ENCODE measurements at places on chromosomes 13 and 19.
A peak's percentile ranks its signal among the peaks of the same experiment; 100 is the strongest.

GRCh38 chr13:32495429-32495828 is 43.2 kb downstream of the N4BP2L2 start:
- DNase-seq, result no peak

DNA sequence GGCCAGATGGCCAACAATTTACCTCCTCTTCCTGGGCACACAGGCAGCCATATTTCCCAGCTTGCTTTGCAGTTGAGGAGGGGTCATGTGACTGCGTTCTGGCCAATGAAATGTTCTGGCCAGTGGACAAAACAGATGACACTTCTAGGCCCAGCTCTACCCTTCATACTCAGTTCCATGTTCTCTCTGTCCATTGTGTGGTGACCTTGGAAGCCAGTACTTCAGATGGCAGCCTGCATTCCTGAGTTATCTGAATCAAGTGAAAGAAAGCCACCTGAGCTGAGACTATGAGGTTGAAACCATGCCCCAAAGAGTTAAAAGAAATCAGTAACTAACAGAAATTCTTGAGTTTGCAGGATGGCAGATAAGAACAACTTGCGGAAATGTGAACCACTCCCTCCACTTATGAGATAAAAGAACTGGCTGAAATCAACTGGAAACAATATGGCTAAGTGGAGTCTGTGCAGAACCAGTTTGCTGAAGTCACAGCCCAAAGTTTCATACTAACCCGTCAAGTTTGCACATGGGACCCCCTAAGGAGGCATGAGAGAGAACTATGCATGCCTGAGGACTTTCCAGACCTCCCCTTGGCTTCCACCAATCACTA is 8.1 kb downstream of the FAM187B start:
- DNase-seq, result no peak

- no peak for DNase-seq
These were observed 52.2 kb downstream of the SPATA13 start for GRCh38 chr13:24212674-24213073.

DNA sequence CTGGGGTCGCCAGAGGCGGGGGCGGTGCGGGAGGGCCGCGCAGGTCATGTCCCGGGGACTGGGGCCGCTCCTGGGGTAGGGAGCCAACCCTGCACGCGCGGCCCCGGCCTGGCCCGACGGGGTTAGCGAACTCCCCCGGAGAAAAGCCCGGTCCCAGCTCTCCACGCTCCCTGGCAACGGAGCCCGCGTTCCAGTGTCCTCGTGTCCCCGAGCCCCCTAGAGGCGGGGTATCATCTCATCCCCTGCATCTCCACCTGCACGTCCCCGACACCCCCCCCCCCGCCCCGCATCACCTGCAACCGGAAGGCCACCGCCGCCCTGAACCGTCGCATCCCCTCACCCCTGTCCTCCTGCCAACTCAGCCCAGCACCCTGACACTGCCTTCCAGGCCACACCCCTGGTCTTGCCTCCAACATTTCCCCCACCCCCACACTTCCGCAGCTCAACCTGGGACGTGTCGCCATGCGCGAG is 2.7 kb downstream of the WDR88 start:
- DNase-seq, result peak; percentile 68

- DNase-seq, result no peak
These were observed 1077.7 kb upstream of the SLC10A2 start for GRCh38 chr13:104143760-104144416.

DNA sequence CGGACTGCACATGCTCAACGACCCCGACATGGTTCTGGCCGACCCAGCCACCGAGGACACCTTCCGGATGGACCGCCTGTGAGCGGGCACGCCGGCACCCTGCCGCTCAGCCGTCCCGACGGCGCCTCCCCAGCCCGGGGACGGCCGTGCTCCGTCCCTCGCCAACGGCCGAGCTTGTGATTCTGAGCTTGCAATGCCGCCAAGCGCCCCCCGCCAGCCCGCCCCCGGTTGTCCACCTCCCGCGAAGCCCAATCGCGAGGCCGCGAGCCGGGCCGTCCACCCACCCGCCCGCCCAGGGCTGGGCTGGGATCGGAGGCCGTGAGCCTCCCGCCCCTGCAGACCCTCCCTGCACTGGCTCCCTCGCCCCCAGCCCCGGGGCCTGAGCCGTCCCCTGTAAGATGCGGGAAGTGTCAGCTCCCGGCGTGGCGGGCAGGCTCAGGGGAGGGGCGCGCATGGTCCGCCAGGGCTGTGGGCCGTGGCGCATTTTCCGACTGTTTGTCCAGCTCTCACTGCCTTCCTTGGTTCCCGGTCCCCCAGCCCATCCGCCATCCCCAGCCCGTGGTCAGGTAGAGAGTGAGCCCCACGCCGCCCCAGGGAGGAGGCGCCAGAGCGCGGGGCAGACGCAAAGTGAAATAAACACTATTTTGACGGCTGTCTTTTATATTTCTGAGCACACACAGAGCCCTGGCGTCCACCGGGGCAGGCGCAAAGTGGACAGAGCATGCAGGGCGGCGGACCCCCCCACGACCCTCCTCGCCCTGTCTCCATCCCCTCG is 13.6 kb downstream of the COMP start:
- no peak for DNase-seq

DNA sequence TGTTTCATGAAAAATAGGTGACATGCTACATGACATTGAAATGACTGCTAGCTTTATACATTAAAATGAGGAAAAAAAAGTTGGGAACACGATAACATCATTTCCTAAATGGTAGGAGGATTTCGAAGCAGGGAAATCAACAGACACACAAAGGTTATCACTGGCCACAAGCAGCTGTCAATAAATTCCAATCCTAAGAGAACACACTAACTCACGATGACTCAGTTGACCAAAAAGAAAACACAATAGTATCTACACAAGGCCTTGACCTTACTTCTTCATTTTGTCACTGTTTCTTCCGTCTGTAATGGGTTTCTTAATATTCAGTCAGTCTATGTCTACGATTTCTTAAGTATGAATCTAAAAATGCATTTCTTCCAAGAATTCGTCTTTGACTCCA is 36.5 kb downstream of the STARD13 start:
- no peak for DNase-seq

DNA sequence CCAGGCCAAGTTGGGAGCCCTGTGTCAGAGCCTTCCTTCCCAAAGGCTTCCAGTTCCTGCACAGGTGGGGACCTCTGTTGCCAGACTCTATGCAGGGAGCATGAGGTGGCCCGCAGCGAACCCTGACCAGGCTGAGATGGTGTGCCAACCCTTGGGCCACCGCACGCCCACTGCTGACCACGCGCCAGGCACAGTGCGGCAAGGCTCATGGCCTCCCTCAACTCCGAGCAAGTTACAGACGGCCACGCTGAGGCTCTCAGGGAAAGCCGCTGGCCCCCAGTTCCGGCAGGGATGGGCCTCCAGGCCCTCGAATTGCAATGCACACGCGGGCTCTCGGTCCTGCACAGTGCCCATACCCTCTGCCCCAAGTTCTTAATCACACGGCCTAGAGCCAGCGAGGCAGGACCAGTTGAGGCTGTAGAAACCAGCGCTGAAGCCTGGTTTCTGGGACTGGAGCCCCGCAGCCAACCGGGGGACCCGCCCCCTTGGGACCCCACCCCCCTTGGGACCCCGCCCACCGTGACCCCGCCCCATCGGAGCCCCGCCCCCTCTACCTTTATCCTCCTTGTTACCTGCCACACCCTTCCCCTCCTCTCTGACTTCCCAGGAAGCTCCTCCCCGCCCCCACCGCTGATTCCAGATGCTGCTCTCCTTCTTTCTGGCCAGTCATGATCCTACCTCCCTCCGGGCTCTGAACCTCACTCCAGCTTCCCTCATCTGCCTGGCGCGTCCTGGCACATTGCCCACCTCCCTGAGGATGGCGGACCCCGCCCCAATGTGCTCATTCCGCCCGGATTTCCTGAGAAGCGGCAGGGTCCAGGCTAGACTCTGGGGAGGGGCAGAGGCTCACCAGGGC is 6.0 kb downstream of the PEX11G start:
- DNase-seq, result no peak

GRCh38 chr19:44608391-44608821 is 5.0 kb upstream of the IGSF23 start:
- DNase-seq, result no peak

DNA sequence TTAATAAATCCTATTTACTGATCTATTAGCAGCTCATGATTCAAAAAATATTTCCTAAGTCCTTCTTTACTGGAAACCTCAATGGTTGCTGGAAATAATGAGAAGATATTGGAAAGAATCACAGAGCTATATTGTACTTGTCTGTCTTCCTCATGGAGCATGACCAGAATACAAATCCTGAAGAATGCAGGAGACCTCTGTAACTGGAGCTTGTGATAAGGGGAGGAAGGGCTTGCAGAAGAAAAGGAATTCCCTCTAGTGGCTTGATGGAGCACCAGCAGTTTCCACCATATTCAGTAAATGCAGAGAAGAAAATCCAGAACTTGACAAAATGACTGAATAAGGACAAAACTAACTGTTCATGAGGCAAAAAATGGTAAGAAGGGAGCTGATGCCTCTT is 1333.1 kb downstream of the EFNB2 start:
- DNase-seq, result no peak

DNA sequence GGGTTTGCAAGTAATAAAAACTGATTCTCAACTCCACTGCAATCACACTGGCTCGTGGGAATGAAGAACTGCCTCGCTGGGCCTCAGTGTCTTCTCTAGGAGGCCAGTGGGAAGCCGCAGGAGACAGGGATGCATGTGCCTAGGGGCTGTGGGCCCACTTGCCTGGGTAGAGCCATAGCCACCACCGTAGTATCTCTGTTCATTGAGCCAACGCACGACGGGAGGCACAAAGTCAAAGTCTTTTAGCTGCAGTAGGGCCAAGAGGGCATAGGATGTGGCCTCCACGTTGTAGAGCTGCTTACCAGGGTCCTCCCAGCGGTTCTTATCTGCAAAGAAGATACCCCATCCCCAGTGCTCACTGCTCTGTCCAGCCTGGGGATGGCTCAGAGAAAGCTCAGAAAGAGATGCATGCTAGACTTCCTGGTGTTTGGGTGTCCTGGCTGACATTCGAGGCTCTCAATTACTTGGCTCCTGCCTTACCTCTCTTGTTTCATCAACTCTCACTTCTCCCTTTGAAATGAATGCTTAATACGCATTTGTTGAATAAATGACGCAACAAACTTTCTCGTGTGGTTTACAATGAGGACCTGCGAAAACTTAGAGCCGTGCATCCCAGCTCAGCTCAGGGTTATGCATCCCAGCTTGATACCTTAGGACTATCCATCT is 16.1 kb upstream of the TNFSF14 start:
- DNase-seq, result no peak

- no peak for DNase-seq
These were observed 8.7 kb upstream of the INSL3 start for GRCh38 chr19:17829855-17830566.

DNA sequence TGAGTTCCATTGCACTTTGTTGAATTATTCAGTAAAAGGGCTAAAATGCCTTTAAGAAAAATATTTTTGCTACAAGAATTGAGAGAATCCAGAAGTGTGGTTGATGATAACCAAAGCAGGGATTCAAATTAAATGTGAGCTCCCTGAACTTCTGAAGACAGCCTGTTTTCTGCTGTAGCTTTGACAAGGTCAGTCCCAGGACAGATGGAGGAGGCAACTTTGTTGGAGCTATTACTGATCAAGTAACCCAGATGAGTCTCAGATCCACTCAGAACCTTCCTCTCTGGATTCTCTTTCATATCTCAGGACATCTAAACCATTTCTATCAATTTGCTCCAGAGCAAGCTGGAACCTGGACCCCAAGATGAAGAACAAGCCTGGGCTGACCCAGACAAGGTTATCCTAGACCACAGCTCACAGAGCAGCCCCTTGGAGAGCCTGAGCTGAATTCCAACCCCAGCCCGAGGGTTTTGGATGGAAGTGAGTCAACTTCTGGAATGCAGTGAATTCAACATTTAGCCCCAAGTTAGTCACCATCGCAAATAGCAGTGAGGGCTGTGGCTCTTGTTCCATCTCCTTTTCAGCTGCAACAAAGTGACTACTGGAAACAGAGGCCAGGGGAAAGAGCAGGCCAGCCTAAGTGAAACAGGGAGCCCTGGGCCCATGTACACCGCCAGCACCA is 137.8 kb upstream of the TSC22D1 start:
- no peak for DNase-seq

DNA sequence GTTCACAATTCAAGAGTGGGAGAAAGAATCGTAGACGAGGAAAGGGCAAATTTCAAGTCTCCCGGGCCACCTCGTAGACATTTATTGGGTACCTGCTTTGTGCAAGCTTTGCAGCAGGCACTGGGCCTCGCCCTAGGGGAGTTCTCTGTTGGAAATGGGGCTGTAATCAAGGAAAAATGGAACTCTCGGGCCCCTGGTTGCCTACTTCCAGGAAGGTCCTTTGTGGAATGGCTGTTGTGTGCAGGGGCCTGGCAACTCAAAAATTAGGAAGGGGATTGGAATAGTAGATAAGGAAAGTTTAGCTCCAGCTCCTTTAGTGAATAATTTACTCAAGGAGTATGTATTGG is 612 bp downstream of the ZNF526 start:
- DNase-seq, result no peak

DNA sequence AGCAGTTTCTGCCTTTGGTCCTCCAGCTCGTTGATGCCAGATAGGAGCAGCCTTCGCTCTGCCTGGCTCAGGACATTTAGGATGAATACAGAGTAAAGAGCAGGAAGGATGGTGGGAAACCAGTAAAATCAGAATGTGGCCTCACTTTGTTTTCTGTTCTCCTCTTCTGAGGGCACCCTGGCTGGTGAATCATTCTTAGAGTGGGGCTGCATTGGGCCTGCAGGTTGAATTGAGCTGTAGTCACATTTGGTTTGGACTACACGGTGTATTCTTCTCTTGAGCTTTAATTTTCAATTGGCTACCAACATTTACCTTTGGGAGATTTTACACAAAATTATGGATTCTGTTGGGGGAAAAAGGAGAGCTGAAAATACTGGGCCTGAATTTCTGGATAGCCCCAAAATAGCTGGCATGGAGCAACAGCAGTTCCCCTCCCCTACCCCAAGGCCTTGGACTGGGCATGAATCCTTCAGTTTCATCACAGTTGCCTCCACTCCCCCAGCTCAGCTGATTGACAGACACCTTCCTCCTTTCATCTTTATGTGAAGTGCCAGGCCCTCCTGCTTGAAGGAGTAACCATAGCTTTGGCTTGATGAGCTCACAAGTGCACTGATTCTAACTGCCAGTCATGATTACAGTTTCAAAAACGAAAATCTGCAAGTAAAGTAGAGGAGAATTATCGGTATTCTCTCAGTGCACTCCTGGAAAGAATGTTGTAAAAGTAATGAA is 24.3 kb downstream of the ERCC5 start:
- DNase-seq, result no peak

GRCh38 chr19:56111601-56112312 is 9.3 kb downstream of the ZNF787 start:
- DNase-seq, result peak; percentile 38

DNA sequence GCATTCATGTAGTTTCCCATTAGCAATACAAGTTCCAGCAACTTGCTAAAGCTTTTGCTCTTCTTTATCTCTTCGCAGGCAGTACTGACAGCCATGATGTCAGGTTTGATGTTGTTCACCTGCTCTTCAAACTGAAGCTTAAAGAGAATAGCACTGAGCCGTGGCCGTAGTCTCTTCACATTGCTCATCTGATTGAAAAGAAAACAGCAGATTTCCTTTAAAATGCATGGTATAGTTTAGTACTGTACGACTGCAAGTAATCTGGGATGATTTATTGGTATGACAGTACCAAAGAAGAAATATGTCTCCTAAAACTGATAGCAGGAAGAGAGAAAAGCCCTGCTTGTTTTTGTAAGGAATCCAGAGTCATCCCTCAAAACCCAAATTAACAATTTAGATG is 284.4 kb downstream of the DIAPH3 start:
- no peak for DNase-seq
